CD4-positive, alpha-beta T cell (primary cell): ENCODE measurements at places on chromosomes 12 and 14. TPM values are rescaled to one million over a fixed set of nuclear protein-coding genes. Genes with fewer than 3 reads are reported as not detected.

- H3K27me3 ChIP-seq = no peaks in the 10 kb centered on the region
- no peak for DNase-seq
- H3K4me1 ChIP-seq = no peaks in the 10 kb centered on the region
- H3K27ac ChIP-seq = no peak overlapping the region
- no peak overlapping the region for H3K4me3 ChIP-seq
- H3K36me3 ChIP-seq = no peaks in the 10 kb centered on the region
Observed at GRCh38 chr12:75579552-75579951, 68.1 kb upstream of the KRR1 start.

DNA sequence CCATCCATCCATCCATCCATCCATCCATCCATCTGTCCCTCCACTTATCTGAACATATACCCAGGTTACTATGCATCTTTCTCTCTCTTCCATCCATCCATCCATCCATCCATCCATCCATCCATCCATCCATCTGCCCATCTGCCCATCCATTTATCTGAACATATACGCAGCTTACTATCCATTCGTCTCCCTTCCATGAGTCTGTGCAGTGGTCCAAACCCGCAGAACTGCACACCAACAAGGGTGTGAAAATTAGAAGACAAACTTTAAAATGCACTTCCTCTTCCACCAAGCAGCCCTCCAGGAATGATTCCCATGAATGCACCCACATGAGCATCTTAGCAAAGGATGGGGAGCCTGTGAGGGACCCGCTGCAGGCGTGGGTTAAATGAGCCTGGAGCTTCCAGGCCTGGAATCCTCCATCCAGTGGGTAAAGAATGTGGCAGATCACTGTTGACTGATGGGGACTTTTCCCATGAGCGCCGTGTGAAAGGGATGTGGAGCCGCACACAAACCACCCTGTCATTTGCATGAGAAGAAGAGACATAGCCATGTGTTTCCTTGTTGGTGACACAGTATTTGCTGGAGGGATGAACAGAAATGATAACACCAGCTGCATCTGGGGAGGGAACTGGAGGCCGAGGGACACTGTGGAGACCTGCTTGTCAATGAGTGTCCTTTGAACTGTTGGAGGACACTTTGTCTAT, 376.6 kb downstream of the ADGRD1 start:
- H3K27ac ChIP-seq = no peak overlapping the region
- H3K4me3 ChIP-seq = no peak overlapping the region
- H3K27me3 ChIP-seq = no peaks in the 10 kb centered on the region
- H3K36me3 ChIP-seq = no peaks in the 10 kb centered on the region
- no peak for DNase-seq

GRCh38 chr14:67461341-67461985, 27.1 kb downstream of the TMEM229B start:
- H3K27ac ChIP-seq = no peak overlapping the region
- H3K4me3 ChIP-seq = no peak overlapping the region
- H3K4me1 ChIP-seq = peaks cover 21% of the 10 kb centered on the region
- no peak for DNase-seq

GRCh38 chr12:6573001-6573400, 4.9 kb upstream of the NOP2 start:
- peaks cover 84% of the 10 kb centered on the region for H3K36me3 ChIP-seq
- H3K4me1 ChIP-seq = peaks cover 24% of the 10 kb centered on the region
- H3K27ac ChIP-seq = no peak overlapping the region
- H3K27me3 ChIP-seq = no peaks in the 10 kb centered on the region
- no peak for DNase-seq
- no peak overlapping the region for H3K4me3 ChIP-seq

DNA sequence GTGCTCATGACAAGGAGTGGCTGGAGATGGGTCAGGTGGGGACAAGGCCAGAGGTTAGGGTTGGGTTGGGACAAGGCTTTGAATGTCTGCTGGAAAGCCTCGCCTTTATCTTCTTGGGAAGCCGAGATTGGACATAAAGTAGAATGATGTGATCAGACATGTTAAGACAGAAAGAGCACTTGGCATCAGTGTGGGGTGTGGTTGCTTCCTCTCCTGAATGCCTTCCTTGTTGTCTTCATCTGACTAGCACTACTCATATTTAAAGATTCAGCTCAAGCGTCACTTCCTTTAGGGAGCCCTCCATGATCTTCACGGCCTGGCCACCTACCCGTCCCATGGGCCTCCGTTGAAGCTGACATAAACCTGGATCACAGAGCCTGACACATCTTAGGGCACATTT, 14.8 kb upstream of the C12orf75 start:
- no peaks in the 10 kb centered on the region for H3K36me3 ChIP-seq
- no peak for DNase-seq
- no peaks in the 10 kb centered on the region for H3K27me3 ChIP-seq
- H3K4me1 ChIP-seq = peaks cover 11% of the 10 kb centered on the region
- H3K27ac ChIP-seq = no peak overlapping the region

GRCh38 chr14:76193696-76194095, 42.0 kb downstream of the GPATCH2L start:
- H3K4me3 ChIP-seq = no peak overlapping the region
- no peaks in the 10 kb centered on the region for H3K4me1 ChIP-seq
- H3K36me3 ChIP-seq = peaks cover 81% of the 10 kb centered on the region
- no peak overlapping the region for H3K27ac ChIP-seq
- no peak for DNase-seq

GRCh38 chr12:69527506-69528272, 57.5 kb downstream of the FRS2 start:
- no peaks in the 10 kb centered on the region for H3K27me3 ChIP-seq
- H3K4me1 ChIP-seq = peaks cover 13% of the 10 kb centered on the region
- no peak for DNase-seq
- H3K36me3 ChIP-seq = peaks cover 7% of the 10 kb centered on the region
- H3K4me3 ChIP-seq = no peak overlapping the region
- no peak overlapping the region for H3K27ac ChIP-seq

DNA sequence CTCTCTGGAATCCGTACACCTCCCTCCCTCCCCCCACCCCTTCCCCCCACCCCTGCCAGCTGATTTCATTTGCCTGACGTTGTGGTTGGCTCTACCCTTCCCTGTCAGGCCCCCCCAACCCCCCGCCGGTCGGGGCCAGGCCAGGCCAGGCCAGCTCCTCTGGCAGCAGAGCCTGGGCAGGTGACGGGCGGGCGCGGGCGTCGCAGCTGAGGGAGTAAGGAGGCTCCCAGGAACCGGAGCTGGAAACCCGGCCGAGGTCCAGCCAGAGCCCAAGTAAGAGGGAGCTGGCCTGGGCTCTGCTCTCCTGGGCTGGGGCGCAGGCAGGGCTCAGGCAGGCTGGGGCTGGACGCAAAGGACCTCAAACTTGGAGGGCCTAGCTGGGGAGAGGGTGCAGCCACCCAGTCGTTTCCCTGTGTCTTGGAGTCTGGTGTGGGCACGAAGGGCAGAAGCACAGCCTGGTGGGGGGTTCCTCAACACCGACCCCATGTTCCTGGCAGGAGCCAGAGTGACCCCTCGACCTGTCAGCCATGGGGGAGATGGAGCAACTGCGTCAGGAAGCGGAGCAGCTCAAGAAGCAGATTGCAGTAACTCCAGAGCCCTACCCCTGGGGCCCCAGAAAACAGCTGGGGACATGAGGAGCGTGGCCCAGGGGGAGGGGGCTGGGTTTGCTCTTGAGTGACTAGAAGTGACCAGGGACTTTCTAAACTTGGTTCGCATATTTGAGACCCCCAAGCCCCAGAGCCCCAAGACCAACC, at the start of gene GNB3:
TSS of gene GNB3 (plus strand) at position 165 of the 755 bp plus-strand sequence. CDS start at position 528, 363 bp downstream.
- DNase-seq = no peak
- H3K36me3 ChIP-seq = no peaks in the 10 kb centered on the region
- H3K27me3 ChIP-seq = no peaks in the 10 kb centered on the region
- H3K27ac ChIP-seq = no peak within 1 kb of the TSS
- H3K4me1 ChIP-seq = peaks cover 2% of the 10 kb centered on the region

DNA sequence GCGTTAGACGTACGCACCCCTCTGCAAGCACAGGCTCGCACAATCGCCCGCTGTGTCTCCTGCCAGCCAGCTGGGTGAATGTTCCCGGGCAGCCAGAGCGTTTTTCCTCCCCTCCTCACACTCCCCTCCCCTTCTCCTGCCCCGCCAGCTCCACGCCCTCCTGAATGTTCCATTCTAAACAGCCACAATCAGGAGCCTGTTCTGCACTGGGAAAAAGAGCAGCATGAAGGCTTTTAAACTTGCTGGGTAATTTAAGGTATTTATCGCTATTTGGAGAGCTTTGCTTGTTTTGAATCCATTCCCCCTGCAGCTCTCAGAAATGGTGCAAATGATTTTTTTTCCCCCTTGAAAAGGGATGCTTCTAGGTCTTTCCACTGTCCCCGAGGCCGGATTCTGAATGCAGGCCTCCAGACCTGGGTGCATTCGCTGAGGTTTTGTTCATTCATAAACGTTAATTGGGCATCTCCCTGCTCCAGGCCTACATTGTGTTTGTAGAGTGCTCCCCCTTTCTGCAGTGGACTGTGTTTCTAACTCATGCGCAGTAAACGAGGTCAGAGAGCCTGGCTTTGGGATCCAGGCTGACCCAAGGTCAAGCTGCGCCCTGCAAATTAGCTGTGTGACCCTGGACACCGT, 212.5 kb downstream of the CHST11 start:
- no peak overlapping the region for H3K27ac ChIP-seq
- DNase-seq = no peak
- H3K4me1 ChIP-seq = peaks cover 47% of the 10 kb centered on the region

GRCh38 chr14:53161758-53162435, 8.8 kb upstream of the DDHD1 start:
- H3K4me3 ChIP-seq = no peak overlapping the region
- H3K36me3 ChIP-seq = no peaks in the 10 kb centered on the region
- no peaks in the 10 kb centered on the region for H3K27me3 ChIP-seq
- DNase-seq = no peak
- no peak overlapping the region for H3K27ac ChIP-seq

- H3K4me1 ChIP-seq = no peaks in the 10 kb centered on the region
- H3K36me3 ChIP-seq = no peaks in the 10 kb centered on the region
- DNase-seq = no peak
- H3K27me3 ChIP-seq = no peaks in the 10 kb centered on the region
- H3K27ac ChIP-seq = no peak overlapping the region
Observed at GRCh38 chr12:38689704-38690103, 215.7 kb downstream of the CPNE8 start.

The RNASE9 gene
- not detected for total RNA-seq

The CEBPE gene
- not detected for total RNA-seq

The ATXN2 gene
- 23.7 TPM for total RNA-seq

The GLIPR1 gene
- 47.7 TPM for total RNA-seq

The IAPP gene
- not detected for total RNA-seq
